ENCODE measurements at places on chromosomes 6 and 20.

GRCh38 chr6:146876271-146877151 lies 277.7 kb downstream of the ADGB start:
- DNase-seq = no peak

GRCh38 chr6:18102783-18103509 lies 19.5 kb downstream of the NHLRC1 start:
- no peak for DNase-seq

DNA sequence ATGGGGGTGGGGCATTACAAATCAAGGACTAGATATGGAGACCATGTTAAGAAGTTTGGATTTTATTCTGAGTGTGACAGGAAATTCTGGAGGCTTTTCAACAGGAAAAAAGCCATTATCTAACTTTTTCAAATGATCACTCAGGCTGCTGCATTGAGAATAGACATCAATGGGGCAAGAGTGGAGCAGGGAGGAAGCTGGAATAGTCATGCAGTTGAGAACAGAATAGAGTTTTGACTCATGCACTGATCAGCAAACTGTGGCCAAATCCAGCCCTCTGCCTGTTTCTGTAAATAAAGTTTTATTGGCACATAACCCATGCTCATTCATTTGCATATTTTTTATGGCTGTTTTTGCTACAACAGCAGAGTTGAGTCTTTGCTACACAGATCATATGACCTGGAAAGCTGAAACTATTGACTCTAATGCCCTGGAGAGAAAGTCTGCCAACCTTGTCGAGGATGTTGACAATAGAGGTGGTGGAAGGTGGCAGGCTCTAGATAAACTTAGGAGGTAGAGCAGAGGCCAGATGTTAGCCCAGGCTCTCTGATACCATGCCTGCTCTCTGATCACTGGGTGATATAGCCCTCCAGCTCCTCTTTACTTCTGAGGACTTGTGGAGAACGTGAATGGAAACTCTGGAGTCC lies 441.8 kb downstream of the PTPRT start:
- DNase-seq = no peak

- DNase-seq = no peak
Observed at GRCh38 chr6:44820759-44821158, 433.3 kb downstream of the CDC5L start.

- no peak for DNase-seq
Observed at GRCh38 chr6:85418059-85418458, 31.8 kb upstream of the NT5E start.

GRCh38 chr20:1474817-1475603 lies 8.4 kb upstream of the NSFL1C start:
- no peak for DNase-seq

DNA sequence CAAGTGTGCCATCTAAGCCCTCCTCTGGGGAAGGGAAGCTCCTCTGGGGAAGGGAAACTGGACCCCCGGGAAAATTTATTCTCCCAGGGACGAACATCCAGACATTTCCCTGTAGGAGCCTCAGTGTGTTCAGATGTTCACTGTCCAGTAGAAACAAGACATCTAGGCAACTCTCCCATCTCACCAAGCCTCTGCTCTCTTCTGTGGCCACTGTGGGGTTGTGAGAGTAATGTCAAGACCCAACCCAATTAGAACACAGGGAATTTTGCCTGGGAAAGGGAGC lies 3.6 kb upstream of the PTGIS start:
- no peak for DNase-seq

- DNase-seq = no peak
Observed at GRCh38 chr6:54633601-54634000, 213.0 kb upstream of the FAM83B start.

DNA sequence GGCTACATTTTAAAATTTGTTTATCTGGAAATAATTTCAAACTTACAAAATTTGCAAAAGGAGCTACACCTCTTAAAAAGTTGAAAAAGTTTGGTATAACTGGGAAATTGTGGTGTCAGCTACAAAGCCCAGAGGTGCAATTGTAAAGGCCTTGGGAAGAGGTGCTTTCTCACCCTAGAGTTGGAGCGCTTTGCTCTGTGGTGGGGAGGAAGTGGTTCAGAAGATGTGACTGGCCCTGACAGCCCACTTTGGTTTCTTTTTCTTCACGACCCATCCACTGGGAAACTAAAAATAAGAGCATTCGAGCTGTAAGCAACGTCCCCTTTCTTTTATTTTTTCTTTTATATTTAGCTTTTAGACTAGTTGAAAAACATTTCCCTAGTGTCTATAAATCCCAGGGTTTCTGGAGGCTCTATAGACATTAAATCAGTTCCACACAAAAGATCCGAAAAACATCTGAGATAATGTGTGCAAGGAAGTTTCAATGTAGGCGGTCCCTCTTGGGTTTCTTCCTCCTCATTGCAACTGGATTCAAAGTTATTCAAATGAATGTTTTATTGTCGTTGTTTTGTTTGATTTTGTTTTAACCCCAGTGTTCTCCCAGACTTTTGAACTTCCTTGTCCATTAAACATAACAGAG lies 397.8 kb downstream of the KIF16B start:
- no peak for DNase-seq

- no peak for DNase-seq
Observed at GRCh38 chr6:164356814-164357213, 942.3 kb downstream of the QKI start.
